T-helper 2 cell treated with Interferon-gamma antibody and Interleukin-4, amounts not matched to agents 100 ng/mL and 5 ng/mL, for 36 hours (primary cell): ENCODE measurements at places on chromosomes 2 and 18. TPM values are rescaled to one million over a fixed set of nuclear protein-coding genes. Genes with fewer than 3 reads are reported as not detected.

GPR55 gene
- total RNA-seq, result 2.9 and 4.3 TPM in 2 replicates

ASXL3 gene
- total RNA-seq, result not detected in 2 replicates

C2orf78 gene
- not detected in 2 replicates for total RNA-seq

PLEK gene
- 0.86 and 1.1 TPM in 2 replicates for total RNA-seq

SAP130 gene
- 31.9 and 36.6 TPM in 2 replicates for total RNA-seq

ELOA2 gene
- total RNA-seq, result not detected in 2 replicates

SERPINB8 gene
- total RNA-seq, result 6.4 and 8.1 TPM in 2 replicates

SCLY gene
- total RNA-seq, result 40.4 and 40.5 TPM in 2 replicates
